ENCODE measurements at places on chromosomes 11 and 22. TPM values are rescaled to one million over a fixed set of nuclear protein-coding genes. Genes with fewer than 3 reads are reported as not detected.

- H3K27me3 ChIP-seq = peaks cover 36% of the 10 kb centered on the region
- H3K4me1 ChIP-seq = peaks cover 6% of the 10 kb centered on the region
- peak; percentile 27 for DNase-seq
- H3K27ac ChIP-seq = no peak overlapping the region
Measured at GRCh38 chr11:8870411-8871170, 40.4 kb upstream of the AKIP1 start.

GRCh38 chr11:14645985-14646900 lies 2.6 kb downstream of the PDE3B start:
- H3K27me3 ChIP-seq = no peaks in the 10 kb centered on the region
- no peak for DNase-seq

Gene MIOX
- 0.59 TPM for total RNA-seq

Gene OR52B6
- total RNA-seq = not detected

- peaks cover 5% of the 10 kb centered on the region for H3K4me1 ChIP-seq
- DNase-seq = no peak
- peaks cover 10% of the 10 kb centered on the region for H3K36me3 ChIP-seq
- H3K4me3 ChIP-seq = no peak overlapping the region
- H3K27me3 ChIP-seq = no peaks in the 10 kb centered on the region
Measured at GRCh38 chr22:30001459-30001858, 78.8 kb upstream of the HORMAD2 start.

Gene FOXRED2
- total RNA-seq = 15.9 TPM

Gene SCT
- total RNA-seq = not detected

DNA sequence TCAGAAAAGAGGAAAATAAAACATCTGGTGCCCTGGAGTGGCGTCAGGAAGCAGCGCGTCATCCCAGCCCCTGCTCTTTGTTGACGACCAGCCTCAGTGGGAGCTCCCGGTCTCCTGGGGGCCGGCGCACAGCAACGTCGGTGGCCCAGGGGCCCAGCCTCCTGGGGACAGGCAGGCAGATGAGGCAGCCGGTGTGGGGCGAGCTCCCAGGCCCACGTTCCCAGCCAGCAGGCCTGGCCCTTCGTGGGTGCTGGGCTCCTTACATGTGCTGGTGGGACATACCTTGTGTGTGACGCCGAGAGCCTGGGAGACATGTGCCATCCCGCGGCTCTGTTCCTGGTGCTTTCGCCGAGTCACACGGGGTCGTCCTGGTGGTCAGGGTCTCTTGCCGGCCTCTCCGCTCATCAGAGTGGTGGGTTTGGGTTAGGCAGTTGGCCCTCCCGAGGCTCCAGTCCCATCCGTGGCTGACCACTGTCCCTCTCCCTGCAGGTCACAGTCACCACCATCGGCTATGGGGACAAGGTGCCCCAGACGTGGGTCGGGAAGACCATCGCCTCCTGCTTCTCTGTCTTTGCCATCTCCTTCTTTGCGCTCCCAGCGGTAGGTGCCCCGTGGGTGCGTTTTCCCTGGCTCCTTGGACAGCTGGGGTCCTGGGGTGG lies 116.7 kb downstream of the KCNQ1OT1 start:
- no peaks in the 10 kb centered on the region for H3K36me3 ChIP-seq
- no peaks in the 10 kb centered on the region for H3K4me1 ChIP-seq
- no peaks in the 10 kb centered on the region for H3K27me3 ChIP-seq
- no peak overlapping the region for H3K27ac ChIP-seq

DNA sequence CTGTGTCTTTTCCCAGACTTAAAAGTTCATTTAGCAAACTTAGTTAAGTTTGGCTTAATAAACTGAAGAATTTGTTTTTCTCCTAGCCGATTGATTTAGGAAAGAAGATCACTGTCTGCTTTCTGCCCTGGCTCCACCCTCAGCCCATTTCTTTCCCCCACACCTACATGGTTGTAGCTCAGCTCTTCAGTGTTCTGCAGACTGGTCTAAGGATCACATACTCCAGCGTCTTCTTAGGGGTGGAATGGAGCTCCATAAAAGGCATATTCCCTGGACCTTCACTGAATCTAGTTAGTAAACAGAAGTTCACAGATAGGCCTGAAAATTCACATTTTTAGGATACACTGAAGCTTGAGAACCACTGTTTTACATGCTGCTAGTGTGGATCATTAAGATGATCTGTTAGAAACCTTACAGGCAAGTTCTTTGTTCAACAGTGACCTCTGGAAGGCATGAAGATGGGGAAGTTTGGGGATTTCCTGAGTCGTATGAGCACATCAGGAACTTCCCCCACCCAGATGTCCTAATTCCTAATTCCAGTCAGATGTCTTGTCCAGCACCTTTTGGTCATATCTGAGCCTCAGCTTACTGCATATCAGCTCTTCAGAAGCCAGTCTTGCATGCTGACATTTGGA lies 16.8 kb downstream of the PIWIL4 start:
- no peak overlapping the region for H3K4me3 ChIP-seq
- H3K36me3 ChIP-seq = peaks cover 1% of the 10 kb centered on the region
- no peaks in the 10 kb centered on the region for H3K27me3 ChIP-seq
- DNase-seq = no peak
- no peaks in the 10 kb centered on the region for H3K4me1 ChIP-seq

Gene KCNK4
- total RNA-seq = not detected

Gene LUZP2
- total RNA-seq = not detected

DNA sequence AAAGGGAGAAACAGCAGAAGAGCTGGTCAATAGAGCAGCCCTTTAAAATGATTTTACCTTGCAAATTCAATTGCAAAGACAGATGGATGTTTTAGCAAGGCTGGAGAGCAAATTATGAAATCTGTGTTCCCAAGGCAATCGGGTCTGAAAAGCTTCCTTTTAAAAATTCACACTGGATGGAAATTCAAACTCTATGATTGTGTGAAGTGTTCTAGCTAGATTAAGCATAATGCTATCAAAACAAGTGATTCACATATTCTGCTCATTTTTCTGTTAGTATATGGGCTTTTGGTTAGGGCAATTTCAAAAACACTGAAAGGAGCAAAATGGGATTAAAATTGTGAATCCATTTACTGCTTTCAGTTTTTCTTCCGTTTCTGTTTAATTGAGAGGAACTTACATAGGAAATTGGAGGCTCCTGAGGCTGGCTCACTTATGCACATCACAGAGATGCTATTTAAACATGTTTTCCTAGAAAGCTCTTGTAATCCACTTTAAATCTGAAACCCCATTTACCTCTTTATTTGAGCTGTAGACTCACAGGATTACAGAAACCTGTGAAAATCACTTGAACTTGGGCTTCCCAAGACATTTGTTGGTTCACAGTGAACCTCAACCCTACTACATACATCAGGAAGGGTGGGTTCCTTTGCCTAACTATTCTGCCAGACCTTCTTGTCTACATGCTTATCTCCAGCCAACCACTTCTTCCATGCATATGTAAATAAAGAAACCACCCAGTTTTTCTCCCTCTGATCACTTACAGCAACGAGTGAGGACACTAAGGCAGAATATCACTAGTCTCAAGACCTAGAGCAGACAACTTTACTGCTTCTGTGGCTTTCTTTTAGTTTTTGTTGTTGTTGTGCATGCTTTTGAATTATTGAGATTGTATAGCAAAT lies 201.9 kb upstream of the PITPNB start:
- H3K4me1 ChIP-seq = no peaks in the 10 kb centered on the region
- no peak for DNase-seq
- H3K27ac ChIP-seq = no peak overlapping the region
- H3K4me3 ChIP-seq = no peak overlapping the region

DNA sequence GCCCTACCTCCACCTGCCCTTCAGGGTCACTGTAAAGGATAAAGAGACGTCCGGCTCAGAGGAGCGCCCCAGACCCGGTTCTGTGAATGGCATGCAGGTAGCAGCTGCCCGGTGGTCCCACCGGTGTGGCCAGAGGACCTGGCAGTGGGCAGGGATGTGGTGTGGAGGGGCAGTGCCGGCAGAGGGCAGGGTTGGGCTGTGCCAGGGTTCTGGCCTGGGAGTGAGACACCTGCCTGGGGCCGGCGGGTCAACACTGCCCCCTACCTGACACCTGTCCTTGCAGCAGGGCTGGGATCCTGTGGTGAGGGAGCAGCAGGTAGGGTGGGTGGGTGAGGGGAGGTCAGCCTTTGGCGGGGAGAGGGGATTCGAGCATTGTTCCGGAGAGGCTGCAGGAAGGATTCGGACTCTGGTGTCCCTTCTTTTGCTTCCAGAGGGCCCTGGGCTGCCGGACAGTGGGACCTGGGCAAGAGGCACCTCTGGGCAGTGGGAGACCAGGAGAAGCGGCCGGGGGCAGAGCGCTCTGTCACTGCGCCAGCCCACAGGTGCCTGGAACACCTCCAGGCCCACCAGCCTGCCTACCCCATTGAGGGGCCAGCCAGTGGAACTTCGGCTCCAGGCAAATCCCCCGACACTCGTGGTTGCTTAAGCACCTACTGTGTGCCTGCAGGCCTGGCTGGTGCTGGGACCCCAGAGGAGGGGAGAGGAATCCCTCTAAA lies 1.6 kb upstream of the PHLDA2 start:
- no peaks in the 10 kb centered on the region for H3K36me3 ChIP-seq
- H3K4me1 ChIP-seq = peaks cover 33% of the 10 kb centered on the region
- H3K4me3 ChIP-seq = peak overlapping the region; percentile 64
- H3K27ac ChIP-seq = peak overlapping the region; percentile 25
- H3K27me3 ChIP-seq = peaks cover 11% of the 10 kb centered on the region
- DNase-seq = peak; percentile 80

GRCh38 chr11:38460896-38461295 lies 1862.9 kb upstream of the RAG2 start:
- no peak overlapping the region for H3K4me3 ChIP-seq
- DNase-seq = no peak
- no peaks in the 10 kb centered on the region for H3K36me3 ChIP-seq
- no peaks in the 10 kb centered on the region for H3K27me3 ChIP-seq
- no peaks in the 10 kb centered on the region for H3K4me1 ChIP-seq

GRCh38 chr11:114058871-114059277 lies 637 bp upstream of the ZBTB16 start:
- H3K36me3 ChIP-seq = no peaks in the 10 kb centered on the region
- H3K4me3 ChIP-seq = peak overlapping the region; percentile 80
- H3K27ac ChIP-seq = no peak overlapping the region
- DNase-seq = no peak
- H3K27me3 ChIP-seq = peaks cover 16% of the 10 kb centered on the region

DNA sequence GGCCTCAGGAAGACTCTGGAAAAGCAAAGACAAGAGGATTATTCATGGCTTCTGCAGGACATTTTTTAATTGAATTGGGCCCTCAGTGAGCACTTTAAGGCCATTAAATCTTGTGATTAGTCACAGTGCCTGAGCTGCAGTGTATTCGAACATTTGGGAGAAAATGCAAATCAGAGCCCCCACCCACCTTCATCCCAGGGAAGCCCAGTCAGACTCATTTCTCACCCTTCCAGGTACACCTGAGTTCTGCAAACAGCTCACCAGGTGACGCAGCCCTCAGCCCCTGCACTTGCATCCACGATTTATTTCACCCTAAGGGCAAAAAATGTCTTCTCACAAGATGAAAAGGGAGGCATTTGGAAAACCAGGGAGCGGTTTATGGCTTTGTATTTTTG lies 128.7 kb downstream of the MPPED1 start:
- no peak overlapping the region for H3K4me3 ChIP-seq
- H3K36me3 ChIP-seq = no peaks in the 10 kb centered on the region
- no peak for DNase-seq
- no peaks in the 10 kb centered on the region for H3K4me1 ChIP-seq
- no peak overlapping the region for H3K27ac ChIP-seq

Gene CARD16
- total RNA-seq = 8.6 TPM

GRCh38 chr11:16977994-16978315 lies 36.3 kb downstream of the PLEKHA7 start:
- no peaks in the 10 kb centered on the region for H3K27me3 ChIP-seq
- no peaks in the 10 kb centered on the region for H3K36me3 ChIP-seq
- no peak for DNase-seq
- H3K4me1 ChIP-seq = no peaks in the 10 kb centered on the region
- no peak overlapping the region for H3K4me3 ChIP-seq

Gene LMO2
- not detected for total RNA-seq

Gene OR4A16
- not detected for total RNA-seq

DNA sequence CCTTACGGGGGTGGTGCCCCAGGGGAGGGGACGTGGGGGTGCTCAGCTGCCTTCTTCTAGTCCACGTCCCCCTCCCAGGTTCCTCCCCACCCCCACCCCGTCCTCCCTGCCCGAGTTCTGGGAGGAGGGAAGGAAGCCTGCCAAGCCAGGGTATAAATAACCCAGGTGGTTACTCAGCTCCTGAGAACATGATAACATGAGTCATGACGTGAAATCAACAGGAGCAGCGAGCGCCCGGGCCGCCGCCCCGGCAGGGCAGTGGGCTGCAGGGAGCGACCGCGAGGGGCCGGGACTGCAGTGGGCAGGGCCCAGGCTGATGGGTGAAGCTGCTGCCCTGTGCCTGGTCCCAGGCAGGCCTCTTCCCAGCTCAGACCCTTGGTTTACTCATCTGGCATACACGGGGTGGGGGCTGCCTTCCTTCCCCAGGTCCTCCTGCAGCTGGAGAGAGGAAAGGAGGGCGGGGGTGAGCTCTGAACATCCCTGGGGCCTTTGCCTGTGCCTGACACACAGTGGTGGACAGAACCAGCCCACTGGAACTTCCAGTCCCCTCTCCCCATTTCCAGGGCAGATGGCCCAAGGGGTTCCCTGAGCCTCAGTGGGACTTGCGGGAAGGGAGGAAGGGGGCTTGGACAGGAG lies 8.8 kb upstream of the PDGFB start:
- H3K4me1 ChIP-seq = peaks cover 29% of the 10 kb centered on the region
- no peak overlapping the region for H3K4me3 ChIP-seq
- H3K27ac ChIP-seq = no peak overlapping the region

DNA sequence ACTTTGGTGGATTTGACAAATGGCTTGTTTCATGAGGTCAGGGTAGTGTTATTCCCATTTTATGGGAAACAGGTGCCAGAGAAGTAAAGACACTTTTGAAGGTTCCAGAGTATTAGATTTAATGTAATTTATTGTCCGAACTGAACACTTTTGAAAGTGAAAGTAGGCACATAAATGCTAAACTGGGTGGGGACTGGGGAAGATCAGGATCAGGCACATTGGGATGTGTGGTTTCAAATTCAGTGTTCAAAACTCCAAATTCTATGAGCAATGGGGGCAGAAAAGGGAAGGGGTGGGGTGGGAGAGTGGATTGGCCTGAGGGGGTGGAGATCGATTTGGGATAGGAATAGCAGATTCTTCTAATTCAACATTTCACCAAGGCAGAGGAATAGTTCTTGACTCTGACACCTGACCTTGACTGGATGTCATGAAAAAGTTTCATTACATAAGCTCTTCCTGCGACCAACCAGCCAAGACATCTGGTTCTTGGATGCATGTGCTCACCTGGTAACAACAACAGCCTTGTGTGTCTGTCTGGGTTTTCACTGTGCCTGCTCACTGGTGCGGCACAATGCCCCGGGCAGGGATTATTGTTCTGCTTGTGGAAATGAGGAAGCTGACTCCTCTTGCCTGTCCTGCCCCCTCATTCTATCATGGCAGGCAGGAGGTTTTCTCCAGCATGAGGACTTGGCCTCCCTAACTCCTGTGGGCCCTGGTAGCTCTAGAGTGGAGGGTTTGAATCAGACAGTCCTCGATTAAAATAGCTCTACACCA lies 10.8 kb downstream of the PPFIBP2 start:
- H3K27ac ChIP-seq = no peak overlapping the region
- H3K36me3 ChIP-seq = no peaks in the 10 kb centered on the region
- peaks cover 55% of the 10 kb centered on the region for H3K4me1 ChIP-seq
- DNase-seq = no peak
- H3K27me3 ChIP-seq = no peaks in the 10 kb centered on the region
- no peak overlapping the region for H3K4me3 ChIP-seq

Gene PKNOX2
- not detected for total RNA-seq

Measured in activated CD4-positive, alpha-beta memory T cell treated with anti-CD3 and anti-CD28 coated beads for 36 hours (primary cell).